Activated CD4-positive, alpha-beta T cell treated with anti-CD3 and anti-CD28 coated beads, Interleukin-2, amount 50 U/mL, for 16 hours (primary cell): ENCODE measurements at places on chromosomes 2 and 18.

- no peak for DNase-seq
Observed at GRCh38 chr2:195117011-195117410, 540.0 kb upstream of the SLC39A10 start.

- DNase-seq = no peak
Observed at GRCh38 chr2:23556929-23557328, 171.9 kb downstream of the KLHL29 start.

- DNase-seq = no peak
Observed at GRCh38 chr2:172096626-172097547, 5.8 kb downstream of the DLX2 start.

GRCh38 chr2:121949271-121949670 lies 193.8 kb downstream of the TSN start:
- DNase-seq = no peak

DNA sequence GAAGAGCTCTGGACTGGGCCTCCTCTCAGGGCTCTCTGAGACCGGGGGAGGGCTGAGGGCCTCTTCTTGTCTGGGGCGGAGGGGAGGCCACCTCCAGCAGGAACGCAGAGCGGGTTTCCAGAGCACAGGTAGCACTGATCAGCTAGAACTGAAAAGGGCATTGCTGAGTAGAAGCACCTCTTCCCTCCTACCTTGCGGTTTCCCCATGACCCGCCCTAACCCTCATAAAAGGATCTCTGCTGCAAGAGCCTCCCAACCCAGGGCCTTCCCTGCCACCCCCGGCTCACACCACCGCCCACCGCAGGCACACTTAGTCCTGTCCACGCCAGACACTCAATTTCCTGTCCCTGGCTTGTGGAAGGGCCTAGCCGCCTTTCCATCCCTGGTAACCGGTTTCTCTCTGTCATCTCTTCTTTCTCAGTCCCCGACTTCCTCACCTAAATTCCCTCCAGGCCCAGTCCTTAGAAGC lies 966 bp downstream of the ADCY3 start:
- peak; percentile 73 for DNase-seq

DNA sequence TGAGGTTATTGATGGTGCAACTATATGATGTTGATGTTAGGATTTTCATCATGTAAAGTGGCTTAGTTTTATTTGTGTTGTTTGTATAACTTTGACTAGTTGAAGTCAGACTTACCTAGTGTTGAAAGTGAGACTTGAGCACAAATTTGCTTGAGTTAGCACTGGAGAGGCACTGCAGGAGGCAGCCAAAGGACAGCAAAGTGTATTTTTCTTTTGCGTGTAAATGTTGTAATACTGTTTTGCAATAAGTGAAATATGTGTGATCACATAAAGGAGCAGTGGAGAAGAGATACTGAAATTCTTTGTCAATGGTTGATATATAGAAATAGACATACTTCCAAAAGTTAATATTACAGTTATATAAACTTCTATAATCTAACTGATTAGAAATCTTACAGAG lies 332.0 kb upstream of the RAB12 start:
- no peak for DNase-seq
